DND-41 (cell line): ENCODE measurements at places on chromosomes 1 and 21.

- no peak for DNase-seq
Observed at GRCh38 chr1:99858286-99858685, 8.1 kb downstream of the AGL start.

DNA sequence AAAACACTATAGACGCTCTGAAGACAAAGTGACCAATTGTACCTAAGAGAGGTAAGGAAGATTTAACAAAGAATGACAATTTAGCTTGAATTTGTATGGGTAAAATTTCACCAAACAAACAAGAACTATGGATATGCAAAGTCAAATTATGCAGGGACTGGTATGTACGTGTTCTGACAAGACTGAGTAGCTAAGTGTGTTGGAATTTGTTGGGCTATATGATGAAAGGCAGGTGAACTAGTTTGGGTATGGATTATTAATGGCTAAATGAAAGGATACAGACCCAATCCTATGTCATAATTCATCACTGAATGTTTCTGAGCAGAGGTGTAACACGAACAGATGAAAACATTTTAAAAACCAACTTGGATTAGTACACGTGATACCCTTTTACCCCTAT is 7.6 kb downstream of the DNTTIP2 start:
- no peak for DNase-seq

DNA sequence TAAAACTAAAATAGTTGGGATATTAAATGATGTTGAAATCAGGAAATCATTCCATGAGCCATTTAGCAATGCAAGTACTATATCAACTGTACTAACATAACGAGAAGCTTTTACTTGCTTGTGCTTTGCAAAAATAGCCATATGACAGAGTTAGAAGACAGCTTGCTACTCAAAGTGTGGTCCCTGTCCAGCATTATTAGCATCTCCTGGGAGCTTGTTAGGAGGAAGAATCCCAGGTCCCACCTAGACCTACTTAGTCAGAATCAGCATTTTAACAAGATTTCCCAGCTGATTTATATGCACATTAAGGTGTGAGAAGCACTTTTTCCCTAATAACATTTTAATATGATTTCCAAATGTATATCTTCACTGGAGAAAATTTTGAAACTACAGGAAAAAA is 4.7 kb downstream of the PRKACB start:
- no peak for DNase-seq

- DNase-seq = no peak
Observed at GRCh38 chr1:75243124-75243523, 108.9 kb downstream of the LHX8 start.

DNA sequence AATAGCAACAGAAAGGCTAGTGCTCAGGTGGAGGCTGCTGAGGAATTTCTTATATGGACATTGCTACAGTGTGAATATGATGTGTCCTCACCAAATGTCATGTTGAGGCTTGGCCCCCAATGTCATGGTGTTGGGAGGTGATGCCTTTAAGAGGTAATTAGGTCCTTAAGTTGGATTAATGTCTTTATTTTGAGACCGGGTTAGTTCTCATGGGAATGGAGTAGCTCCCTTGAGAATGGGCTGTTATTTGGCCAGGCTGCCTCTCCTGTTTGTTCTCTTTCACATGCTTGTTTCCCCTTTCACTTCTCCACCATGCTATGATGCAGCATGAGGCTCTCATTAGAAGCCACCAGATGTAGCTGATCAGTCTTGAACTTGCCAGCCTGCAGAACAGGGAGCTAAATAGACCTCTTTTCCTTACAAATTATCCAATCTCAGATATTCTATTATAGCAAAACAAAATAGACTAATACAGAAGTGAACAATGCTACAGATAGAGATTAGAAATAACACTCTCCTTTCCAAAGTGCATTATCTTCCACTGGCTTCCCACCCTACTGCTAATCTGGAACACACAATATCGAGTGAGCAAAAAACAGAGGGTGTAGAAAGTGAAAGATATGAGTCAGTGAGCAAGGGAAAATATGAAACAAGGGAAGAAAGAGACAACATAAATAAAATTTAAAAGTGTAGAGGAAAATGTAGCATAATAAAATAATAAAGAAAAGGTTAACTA is 160.2 kb downstream of the NTMT2 start:
- DNase-seq = no peak

- no peak for DNase-seq
Observed at GRCh38 chr1:75539230-75540116, 71.4 kb downstream of the SLC44A5 start.

- no peak for DNase-seq
Observed at GRCh38 chr21:16192902-16193301, 463.1 kb downstream of the USP25 start.

DNA sequence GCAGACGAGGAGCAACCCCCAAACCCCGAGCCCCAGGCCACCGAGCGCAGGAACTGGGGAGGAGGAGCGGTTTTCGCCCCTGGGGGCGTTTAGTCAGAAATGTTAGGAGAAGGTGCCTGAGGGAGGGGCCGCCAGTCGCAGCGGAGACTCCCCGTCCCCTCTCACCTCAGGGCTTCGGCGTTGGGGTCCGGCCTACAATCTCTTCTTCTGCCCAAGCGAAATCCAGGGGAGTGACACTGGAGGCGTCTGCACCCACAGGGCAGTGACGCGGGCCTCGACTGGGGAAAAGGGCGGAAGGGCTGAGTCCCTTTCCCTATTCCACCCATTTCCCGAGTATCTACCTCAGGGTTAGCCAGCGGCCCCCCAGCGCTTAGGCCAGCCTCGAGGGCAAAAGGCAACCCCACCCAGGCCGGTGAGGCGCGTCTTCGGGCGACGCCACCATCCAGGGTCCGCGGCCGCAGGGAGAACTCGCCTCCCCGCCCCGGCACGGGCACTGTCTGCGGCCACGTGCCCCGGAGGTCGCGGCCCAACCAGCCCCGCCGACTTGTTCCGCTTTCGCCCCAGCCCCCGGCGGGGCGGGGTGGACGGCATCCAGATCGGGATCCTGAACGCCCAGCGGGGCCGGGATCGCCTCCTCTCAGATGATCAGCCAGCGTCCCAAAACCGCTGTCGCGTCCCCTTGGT is 118.7 kb upstream of the BARHL2 start:
- DNase-seq = no peak
